ENCODE measurements at places on chromosomes 12 and 14.
A peak's percentile ranks its signal among the peaks of the same experiment; 100 is the strongest.

GRCh38 chr14:66137081-66137480 lies 349.1 kb upstream of the CCDC196 start:
- no peak for DNase-seq

GRCh38 chr12:78696267-78696666 lies 168.3 kb upstream of the SYT1 start:
- no peak for DNase-seq

- DNase-seq: no peak
These were observed 4.7 kb upstream of the PPP2R5E start for GRCh38 chr14:63547798-63548335.

GRCh38 chr14:24159777-24160498 lies 1.1 kb upstream of the IRF9 start:
- no peak for DNase-seq

GRCh38 chr12:117031843-117032592 lies 67.2 kb downstream of the TESC start:
- no peak for DNase-seq

DNA sequence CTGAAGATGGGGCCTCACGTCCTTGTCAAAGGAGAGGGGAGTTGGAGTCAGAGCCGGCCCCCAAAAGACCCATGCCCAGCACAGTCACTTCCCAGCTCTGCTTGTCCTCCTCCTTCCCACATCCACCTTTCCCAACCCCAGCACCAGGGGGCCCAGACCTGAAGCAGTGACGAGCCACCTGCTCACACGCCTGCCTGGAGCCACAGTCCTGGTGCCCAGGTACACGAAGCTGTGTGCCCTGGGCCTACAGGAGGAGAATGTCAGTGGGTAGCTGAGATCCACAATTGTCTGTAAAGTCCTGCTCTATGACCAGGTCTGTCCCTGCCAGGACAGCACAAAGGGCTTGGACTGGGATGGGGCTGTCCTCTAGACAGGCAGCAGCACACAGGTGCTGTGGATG lies 126.8 kb upstream of the PZP start:
- DNase-seq: no peak

GRCh38 chr14:28751467-28752058 lies 15.0 kb upstream of the FOXG1 start:
- peak; percentile 50 for DNase-seq

DNA sequence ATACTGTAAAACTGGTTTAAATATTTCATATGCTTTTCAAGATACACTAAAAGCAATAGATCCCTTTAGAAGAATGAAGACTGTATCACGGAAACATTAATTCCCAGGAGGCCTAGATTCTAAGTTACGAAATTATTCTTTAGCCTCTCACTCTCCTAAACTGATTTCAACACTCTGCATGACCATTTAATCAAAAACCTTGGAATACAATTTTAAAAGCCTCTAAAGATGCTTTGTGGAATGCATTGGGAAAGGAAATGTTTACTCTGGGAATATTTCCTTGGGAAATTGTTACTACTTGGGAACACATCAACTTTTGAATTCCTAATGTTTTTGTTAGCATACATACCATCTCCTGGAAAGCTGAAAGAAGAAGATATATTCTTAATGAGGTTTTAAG lies 255.7 kb upstream of the FAR2 start:
- DNase-seq: no peak

DNA sequence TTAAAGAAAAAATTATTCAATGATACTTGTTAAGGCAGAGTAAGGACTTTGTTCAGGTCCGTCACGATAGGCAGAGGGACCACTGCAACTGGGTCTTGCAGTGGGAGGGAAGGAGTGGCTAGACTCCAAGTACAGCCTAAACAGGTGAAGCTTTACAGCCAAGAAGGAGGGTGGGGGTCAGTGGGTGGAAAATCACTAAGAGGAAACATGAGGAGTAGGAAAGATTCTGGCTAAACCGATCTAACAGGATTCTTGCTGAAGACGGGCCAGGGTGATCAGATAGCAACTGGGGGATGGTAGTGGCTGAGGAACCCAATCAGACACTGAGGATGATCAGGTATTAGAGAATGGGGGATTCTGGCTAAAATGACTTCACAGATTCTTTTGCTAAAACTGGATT lies 100.2 kb downstream of the TTC7B start:
- DNase-seq: no peak

Data from hematopoietic multipotent progenitor cell treated with erythropoietin and hydrocortisone succinate and interleukin-3 and kit ligand, for 8 days (in vitro differentiated cells).